ENCODE measurements at places on chromosomes 6 and 20.

DNA sequence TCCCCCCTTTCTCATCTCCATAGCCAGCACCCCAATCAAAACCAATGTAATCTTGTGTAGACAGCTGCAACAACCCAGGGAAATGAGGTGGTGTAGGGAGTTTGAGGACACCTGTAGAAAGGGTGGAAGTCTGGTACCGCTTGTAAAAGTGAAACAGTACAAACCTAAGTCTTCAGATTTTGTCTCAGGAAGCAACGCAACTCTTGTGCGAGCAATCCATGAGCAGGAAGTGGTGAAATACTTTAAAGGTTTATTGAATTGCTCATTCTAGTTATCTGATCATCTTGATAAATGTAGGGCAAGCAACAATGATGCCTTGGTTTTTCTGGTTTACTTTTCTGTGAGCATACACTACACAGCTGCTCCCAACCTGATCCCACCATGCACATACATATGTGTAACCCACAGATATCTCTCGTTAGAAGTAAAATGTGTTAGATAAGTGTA is 71.1 kb upstream of the THEMIS start:
- DNase-seq = peak; percentile 54

DNA sequence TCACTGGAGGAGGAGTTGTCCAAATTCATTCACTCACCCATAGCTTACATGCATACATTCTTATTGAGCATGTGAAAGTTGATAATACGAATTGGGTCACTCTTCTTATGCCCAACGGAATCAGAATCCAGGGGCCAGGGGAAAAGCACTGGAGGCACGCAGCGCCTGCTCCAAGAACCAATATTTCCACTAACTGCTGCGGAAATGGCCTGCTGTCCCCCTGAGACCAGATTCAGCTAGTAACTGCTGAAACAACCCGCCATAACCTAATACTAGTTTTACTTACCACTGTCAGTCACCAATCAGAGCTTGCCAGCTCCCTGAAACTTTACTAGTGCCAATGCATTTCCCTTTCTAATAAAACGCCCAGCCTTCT is 641 bp upstream of the FKBP1A start:
- DNase-seq = no peak

GRCh38 chr20:4151991-4152695 is 136.8 kb upstream of the RNF24 start:
- DNase-seq = no peak

- no peak for DNase-seq
Measured at GRCh38 chr6:6659600-6660327, 71.2 kb downstream of the LY86 start.

DNA sequence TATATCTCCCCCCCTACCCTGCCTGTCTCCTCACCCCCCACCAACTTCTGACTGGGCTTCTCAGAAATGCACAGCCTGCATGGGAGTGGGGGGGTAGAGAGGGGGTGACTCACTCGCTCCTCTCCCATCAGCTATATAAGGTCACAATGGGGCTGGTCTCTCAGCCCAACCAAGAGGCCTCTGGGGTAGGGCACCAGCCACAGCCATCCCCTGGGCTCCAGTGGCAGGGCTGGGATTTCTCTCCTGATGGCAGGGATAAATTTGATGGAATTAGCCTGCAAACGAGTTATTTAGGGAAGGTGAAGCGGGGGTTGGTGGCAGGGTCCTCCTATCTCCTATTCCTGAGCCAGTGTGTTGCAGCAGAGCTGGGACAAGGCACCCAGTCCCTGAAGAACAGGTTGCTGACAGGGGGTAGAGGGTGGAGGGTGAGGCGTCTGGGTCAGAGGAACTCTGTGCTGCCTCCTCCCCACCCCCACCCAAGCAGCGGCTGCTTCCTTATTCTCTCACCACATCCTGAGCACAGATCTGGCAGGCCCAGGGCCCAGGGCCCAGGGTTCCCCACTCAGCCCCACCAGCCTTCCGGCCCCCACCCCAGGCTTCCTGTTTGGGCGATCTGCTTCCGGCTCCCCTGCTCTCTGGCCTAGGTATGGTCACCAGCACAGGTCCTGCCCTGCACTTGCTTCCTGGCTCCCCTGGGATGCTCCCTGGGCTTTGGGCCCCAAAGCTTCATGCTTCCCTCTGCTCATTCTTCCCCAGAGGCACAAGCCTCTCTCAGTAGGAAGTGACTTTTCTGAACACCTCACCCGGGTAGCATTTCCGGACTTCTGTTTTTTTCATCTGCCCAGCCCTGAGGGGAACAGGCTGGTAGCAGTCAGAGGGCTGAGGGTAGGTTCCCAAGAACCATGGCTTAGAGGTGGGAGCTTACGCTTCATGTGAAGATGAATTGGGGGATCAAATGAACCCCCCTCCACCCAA is 4.0 kb downstream of the PPP1R18 start:
- DNase-seq = peak; percentile 84

- no peak for DNase-seq
Measured at GRCh38 chr6:39499053-39499452, 176.6 kb upstream of the KCNK16 start.

DNA sequence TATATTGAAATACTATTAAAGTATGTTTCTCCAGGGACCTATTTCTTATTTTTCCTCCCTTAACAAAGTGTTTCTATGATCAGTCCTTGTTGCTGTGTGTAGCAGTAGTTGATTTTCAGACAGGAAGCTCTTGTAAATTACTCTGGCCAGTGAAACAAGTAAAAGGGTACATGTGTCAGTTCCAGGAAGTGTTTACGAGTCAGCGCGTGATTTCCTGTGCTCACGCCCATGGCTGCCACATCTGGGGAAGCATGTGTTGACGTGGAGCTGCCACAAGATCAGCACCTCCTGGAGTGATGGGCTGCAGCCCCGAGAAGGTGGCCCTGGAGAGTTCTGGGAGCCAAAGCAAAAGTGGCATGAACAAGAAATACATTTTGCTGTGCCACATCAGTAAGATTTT is 38.6 kb upstream of the GGTLC1 start:
- peak; percentile 68 for DNase-seq

DNA sequence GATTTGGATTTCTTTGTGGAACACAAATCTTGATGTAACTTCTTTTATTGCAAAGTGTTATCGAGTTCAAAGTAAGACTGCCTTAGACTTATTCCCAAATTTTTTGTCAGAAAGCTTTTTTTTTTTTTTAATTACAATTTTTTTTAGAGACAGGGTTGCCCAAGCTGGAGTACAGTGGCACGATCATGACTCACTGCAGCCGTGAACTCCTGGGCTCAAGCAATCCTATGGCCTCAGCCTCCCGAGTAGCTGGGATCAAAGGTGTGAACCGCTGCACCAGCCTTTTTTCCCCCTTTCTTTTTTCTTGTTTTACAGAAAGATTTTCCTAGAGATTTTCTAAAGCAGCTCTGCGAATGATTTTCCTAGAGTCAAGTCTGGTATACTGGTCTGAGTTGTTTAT is 2.8 kb downstream of the RIOK1 start:
- no peak for DNase-seq

GRCh38 chr20:44836601-44837120 is 26.3 kb upstream of the RIMS4 start:
- DNase-seq = no peak

GRCh38 chr20:9408422-9409300 is 105.7 kb upstream of the LAMP5 start:
- DNase-seq = no peak

DNA sequence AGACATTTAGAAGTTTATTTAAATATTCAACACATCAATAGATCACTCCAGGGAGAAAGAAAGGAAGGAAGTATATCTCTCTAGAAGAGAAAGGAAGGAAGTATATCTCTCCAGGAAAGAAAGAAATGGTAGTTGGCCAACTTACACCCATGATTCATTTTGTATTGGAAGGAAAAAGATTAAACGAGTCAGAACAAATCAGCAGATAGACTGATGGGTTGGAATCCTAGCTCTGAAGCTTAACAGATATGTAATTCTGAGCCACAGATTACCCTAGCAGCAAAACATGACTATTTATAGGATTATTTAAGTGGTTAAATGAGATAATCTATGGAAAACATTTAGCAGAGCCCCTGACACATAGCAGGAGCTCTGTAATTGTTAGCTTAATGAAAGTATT is 27.1 kb downstream of the COL12A1 start:
- no peak for DNase-seq

DNA sequence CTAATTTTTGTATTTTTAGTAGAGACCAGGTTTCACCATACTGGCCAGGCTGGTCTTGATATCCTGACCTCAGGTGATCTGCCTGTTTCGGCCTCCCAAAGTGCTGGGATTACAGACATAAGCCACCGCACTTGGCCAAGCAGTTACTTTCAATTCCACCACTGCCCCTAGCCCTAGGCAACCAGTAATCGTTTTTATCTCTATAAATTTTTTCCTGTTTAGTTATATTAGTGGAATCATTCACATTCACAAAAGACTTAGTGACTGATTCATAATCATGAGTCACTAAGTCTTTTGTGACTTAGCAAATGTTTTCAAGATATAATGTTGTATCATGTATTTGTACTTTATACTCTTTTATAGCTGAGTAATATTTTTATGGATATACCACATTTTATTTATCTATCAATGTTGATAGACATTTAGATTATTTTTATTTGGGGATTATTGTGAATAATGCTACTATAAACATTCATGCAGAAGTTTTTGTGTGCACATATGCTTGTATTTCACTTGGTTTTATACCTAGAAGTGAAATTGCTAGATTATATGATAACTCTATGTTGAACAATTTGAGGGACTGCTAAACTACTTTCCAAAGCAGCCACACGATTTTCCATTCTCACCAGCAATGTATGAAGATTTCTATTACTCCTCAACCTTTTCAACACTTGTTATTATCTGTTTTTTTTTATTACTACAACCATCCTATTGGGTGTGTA is 421.4 kb upstream of the ID4 start:
- DNase-seq = no peak

DNA sequence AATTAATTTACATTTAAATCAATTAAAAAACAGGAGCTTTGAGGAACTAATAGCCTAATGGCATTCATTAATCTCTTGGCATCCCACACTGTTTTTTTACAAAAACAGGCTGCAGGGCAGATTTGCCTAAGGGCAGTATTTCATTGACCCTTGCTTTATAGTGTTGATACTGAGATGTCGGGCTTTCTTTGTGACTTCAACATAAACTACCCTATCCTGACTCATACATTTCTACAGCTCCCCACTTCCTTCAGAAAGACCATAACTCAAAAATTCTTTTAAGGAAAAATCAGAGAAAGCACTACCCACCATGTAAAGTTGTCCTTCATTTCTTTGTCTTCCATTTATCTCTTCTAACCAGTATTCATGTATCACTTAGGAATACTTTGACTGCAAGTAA is 92.2 kb upstream of the NT5E start:
- DNase-seq = no peak

DNA sequence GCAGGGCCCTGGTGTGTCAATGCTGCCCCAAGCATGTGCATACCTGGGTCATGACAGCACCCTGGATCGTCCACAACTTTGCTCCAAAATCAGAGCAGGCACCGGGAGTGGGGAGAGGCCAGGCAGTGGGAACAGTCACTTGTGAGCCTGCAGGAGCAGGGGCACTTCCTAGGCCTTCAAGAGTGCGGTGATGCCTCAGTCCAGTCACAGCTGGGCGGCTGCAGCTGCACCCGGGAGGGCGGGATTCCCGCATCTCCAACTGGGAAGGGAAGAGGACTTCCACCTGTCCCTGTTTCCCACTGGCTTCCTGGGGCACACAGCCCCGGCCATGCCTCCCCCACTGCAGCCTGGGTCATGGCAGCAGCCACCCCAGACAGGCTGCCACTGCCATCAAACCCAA is 191.3 kb upstream of the DEFB112 start:
- no peak for DNase-seq

GRCh38 chr6:44727651-44728630 is 340.4 kb downstream of the CDC5L start:
- DNase-seq = no peak

- no peak for DNase-seq
Measured at GRCh38 chr6:80541181-80541580, 434.7 kb downstream of the BCKDHB start.

GRCh38 chr6:57329933-57330332 is 12.5 kb downstream of the PRIM2 start:
- no peak for DNase-seq

GRCh38 chr20:54223751-54224150 is 15.9 kb downstream of the PFDN4 start:
- no peak for DNase-seq

DNA sequence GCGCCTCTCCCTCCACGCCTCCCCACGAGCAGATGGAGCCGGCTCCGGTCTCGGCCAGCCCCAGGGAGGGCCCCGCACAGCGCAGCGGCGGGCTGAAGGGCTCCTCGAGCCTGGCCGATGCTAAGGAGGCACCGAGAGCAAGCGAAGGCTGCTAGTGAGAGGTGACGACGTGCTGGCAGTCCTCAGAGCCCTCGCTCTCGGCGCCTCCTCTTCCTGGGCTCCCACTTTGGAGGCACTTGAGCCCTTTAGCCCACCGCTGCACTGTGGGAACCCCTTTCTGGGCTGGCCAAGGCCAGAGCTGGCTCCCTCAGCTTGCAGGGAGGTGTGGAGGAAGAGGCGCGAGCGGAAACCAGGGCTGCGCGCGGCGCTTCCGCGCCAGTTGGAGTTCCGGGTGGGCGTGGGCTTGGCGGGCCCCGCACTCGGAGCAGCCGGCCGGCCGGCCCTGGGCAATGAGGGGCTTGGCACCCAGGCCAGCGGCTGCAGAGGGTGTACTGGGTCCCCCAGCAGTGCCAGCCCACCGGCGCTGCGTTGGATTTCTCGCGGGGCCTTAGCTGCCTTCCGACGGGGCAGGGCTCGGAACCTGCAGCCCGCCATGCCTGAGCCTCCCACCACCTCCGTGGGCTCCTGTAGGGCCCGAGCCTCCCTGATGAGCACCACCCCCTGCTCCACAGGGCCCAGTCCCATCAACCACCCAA is 2.5 kb upstream of the TMEM14C start:
- DNase-seq = peak; percentile 54

- DNase-seq = no peak
Measured at GRCh38 chr6:16374016-16374415, 135.6 kb downstream of the GMPR start.

- no peak for DNase-seq
Measured at GRCh38 chr6:46279874-46280273, 109.1 kb upstream of the ENPP5 start.

DNA sequence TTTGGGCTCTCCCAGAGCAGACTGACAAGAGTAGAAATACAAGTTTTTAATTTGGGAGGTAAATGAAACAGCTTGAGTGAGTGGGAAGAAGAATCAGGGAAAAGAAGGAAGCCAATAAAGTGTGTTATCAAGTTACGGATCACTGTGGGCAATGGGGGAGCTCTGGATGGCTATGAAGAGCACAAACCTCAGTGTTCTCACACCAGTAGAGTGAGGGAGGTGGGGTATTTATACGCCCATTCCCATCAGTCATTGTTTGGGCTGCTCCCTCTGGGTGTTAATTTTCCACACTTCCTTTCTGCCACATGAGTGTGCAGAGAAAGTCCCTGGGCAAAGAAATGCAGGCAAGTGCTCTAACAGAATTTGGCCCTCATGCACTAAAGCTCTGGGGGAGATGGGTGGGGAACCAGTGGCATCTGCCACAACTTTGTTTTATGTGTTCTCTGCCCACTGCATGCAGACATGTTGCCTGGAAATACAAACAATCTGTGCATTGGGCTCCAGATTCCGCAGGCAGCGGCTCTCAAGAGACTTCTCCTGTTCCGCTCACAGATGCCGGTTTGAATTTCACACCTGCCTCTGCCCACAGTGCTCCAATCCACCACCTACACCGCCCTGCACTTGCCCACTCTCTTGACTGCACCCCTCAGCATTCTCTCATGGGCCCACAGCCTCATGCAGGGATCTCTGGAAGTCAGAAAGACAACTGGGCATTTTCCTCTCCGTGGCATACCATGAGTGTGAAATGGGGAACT is 211.1 kb upstream of the RNF24 start:
- DNase-seq = no peak
